Umbilical cord (tissue), 2 donors: ENCODE measurements at places on chromosomes 6 and 20.

DNA sequence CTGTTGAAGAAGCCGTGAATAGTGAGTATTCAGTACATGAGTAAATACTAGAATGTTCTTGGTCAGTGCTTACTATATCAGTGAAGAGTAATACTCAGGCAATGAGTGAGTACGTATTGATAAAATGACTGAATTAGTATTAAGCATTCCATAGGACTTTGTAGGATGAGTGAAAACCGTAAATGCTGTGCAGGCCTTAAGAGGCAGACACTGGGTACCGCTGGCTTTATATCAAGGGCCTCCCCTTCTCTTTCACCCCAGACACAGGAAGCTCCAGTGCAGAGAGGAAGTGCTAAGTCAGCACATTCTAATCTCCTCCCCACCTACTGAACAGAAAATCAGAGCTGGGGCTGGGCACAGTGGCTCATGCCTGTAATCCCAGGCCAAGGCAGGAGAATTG lies 24.2 kb downstream of the POFUT1 start:
- DNase-seq = peak; percentile 86

DNA sequence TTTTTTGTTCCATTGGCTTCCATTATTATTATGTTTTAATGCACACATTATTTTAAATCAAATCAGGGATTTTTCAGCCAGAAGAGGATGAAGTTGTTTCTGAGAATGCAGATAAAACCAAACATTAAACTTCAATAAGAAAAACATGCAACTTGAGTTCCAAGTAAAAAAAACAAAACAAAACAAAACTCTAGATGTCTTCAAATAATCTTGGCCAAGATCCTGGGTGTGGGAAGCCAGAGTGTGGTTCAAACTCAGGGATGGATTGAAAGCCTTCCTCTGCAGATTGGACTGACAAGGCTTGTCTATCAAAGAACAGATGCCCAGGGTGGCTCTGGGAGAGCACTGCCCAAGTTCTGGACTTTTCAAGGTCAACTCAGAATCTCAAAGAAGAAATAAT lies 134.1 kb downstream of the LCA5 start:
- DNase-seq = no peak

DNA sequence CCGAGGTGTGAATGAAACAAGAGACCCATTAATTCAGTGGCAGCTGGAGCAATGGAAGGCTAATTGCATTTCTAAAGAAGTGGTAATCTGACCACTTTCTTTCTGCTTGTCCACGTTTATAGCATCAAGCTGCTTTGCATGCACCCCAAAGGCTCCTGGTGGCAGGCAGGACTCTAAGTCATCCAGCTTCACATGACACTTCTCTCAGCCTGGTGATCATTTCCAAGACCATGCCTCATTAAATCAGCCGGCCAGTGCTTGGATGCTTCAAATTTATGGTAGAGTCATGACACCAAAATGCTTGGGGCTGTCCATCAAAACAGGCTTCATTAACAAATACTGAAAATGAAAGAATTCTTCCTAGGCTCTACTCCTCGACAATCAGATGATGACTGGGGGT lies 614.9 kb downstream of the DOK5 start:
- no peak for DNase-seq

DNA sequence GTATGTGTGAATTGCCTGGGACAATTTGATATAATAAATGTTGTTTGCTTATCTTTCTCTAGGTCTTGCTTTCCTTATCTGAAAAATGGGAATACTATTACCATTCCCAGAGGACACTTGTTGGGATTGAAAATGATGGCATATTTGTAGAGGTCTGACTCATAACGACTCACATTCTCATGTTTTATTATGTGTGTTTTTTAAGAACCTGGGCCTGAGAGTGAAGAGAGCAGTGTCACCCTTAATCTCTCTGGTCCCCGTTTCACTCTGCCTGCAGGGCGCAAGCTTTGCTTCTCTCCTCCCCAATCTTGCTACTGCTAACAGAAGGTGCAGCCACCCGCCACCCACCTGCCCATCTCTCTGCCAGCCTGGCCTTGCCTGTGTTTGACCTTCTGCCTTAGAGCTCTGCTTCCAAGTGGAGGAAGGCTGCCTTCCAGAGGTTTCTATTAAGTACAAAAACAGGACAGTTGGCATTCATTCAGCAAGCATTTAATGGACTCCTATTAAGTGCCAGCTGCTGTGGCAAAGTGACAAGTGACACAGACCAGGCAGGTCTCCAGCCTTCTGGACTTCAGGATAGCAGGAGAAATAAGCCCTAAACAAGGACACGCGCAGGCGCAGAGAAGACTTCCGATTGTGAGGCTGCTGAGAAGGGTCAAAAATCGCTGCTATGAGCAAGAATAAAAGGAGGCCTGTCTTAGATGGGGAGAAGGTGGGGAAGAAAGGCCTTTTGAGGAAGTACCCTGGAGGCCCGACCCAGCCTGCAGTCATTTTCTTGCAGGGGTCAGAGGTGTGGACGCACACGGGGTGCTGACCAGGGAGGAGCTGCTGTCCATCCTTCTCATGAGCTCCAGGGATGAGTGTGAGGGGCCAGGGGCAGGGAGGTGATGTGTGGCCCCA lies 112.5 kb downstream of the JPH2 start:
- peak; percentile 23 for DNase-seq

- no peak for DNase-seq
Observed at GRCh38 chr6:170243791-170244291, 47.0 kb downstream of the DLL1 start.

GRCh38 chr6:13373488-13373886 lies 45.1 kb upstream of the TBC1D7 start:
- no peak for DNase-seq

DNA sequence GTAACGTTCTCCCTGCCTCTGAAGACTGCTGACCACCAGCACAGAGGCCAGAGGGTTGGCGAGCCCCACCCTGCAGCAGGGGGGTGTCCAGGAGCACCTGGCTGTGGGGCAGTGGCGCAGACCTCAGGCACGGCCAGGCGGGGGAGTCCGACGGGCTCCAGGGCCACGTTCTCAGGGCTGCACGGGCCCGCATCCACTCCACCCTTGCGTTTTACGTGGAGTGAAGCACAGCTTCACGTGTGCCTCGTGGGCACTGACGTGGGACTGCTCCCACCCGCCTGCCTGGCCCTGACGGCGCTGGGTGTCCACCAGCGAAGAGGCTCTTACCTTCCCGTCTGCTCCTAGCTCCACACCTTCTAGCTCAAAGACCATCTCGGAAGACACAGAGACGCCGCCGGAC lies 6.9 kb downstream of the RPS21 start:
- DNase-seq = no peak

GRCh38 chr6:158191761-158192160 lies 23.6 kb downstream of the GTF2H5 start:
- DNase-seq = no peak

DNA sequence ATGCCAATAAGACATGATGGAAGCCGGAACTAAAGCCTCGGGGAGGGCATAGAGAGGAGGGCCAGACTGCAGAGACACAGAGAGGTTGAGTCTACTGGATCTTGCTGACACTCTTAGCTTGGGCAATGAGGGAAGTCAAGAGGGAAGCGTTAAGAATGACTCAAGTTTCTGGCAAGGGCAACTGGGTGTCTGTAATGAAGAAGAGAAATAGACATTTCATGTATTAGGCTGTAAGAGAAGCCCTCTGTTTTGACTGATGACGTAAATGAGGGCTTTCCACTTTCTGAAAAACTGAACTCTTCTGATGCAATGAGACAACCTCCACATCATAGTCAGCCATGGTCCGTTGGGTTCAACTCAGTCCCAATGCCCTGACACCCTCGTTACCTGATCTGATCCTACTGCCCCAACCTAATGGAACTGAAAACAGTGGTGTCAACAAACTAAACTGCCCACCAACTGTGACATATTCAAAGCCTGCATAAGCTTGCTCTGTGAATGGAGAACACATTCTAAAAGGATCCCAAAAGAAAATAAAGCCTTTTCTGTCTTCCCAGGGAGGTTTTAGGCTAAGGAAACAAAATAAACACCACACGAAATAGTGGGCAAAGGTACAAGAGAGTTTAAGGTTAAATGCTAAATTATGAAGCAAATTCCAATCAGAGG lies 45.8 kb upstream of the PNRC1 start:
- DNase-seq = peak; percentile 81

DNA sequence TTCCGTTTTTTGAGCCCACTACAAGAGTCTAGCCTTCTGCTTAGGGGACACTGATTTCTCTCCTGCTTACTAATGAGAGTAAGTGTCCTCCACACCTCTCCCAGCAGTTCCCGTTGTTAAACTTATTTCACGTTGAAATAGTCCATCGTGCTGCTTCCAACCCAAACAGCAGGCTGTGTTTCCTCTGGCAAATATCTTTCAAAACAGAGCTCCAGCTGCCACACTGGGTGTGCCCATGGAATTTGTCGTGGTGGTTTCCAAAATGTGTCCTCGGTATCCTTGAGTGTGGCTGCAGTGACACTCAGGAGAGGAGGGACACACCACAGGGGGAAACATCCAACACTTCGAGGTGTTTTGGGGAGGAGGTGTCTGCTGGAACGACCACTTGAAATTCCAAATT lies 176.5 kb upstream of the RALGAPA2 start:
- DNase-seq = no peak

DNA sequence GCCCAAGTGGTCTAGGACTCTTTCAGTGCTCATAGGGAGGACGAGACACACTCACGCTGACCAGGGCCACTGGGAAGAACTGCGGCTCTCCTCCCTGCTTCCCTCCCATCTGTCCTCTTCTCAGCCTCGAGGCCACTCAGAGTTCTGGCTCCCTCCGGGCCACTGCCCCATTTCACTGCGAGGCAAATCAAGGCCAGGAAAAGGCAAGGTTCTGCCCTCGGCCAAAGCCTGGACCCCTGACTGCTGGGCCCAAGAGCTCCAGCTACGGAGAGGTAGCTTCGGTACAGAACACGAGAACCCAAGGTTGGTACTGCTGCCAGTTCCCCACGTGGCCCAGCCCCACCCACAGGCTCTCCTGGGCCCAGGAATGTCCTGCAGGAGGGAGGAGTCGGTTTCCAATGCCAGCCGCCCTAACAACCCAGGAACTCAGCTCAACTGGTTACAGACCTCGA lies 14.7 kb downstream of the PI16 start:
- DNase-seq = no peak

GRCh38 chr6:44131892-44132291 lies 4.5 kb downstream of the TMEM63B start:
- DNase-seq = no peak

GRCh38 chr20:58161192-58161591 lies 67.3 kb downstream of the ANKRD60 start:
- no peak for DNase-seq

DNA sequence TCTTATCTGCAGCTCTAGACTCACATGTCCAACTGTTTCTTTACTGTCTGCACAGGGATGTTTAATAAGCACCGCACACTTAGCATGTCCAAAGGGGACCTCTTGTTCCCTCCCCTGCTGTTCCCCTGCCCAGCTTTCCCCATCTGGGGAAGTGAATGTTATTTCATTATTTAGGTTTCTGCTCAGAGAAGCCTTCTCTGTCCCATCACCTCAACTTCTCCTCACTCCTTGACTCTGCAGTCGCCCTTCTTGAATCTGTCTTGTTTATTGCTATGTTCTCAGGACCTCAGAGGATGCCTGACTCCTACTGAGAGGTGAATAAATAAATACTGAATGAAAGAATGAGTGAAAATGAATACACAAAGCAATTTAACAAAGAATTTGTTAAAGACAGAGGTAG lies 121.0 kb downstream of the SASH1 start:
- no peak for DNase-seq

- no peak for DNase-seq
Observed at GRCh38 chr20:12963416-12963815, 45.4 kb upstream of the SPTLC3 start.

GRCh38 chr20:64104667-64105451 lies 2.5 kb downstream of the NPBWR2 start:
- no peak for DNase-seq

DNA sequence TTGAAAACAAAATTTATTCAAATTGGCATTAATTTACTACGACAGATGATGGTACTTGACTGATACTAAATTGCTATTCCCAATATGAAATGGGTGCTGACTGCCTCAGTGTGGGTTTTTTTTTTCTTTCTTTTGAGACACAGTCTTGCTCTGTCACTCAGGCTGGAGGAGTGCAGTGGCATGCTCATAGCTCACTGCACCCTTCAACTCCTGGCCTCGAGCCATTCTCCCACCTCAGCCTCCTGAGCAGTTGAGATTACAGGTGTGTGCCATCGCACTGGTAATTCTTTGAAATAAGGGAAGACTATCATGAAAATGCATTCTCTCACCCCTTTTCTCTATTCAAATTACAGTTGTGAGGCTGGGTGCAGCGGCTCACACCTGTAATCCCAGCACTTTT lies 22.5 kb downstream of the PDSS2 start:
- no peak for DNase-seq

GRCh38 chr6:35817515-35817914 lies 12.4 kb downstream of the LHFPL5 start:
- no peak for DNase-seq

DNA sequence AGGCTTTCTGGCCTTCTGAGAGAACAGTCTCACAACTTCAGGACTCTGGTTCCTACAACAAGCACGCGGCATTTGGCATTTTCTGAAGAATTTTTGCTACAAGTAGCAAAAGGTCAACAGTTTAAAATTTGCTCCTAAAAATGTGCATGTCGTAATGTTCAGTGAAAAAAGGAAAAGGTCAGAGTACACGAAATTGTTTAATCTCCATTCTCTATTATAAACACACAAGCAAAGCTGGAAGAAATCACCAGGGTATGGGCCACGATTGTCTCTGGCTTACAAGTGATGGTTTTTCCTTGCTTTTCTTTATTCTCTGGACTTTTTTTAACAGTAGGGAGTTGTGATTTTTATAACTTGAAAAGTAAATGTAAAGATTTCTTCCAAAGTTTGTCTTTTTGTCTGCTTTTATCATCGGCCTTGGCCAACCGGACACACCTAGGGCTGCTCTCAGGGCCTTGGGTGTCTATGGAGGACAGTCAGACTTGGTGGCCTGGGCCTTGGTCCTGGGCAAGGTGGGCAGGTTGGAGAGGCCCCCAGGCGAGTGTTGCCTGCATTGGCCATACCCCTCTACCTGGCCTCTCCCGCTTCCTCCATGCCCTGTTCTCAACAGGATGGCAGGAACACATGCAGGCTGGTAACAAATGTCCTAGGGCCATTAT lies 32.4 kb downstream of the PLEKHG1 start:
- DNase-seq = no peak

- DNase-seq = no peak
Observed at GRCh38 chr6:7742223-7742785, 16.4 kb downstream of the BMP6 start.

- DNase-seq = no peak
Observed at GRCh38 chr6:120584111-120584760, 750.0 kb downstream of the TBC1D32 start.

DNA sequence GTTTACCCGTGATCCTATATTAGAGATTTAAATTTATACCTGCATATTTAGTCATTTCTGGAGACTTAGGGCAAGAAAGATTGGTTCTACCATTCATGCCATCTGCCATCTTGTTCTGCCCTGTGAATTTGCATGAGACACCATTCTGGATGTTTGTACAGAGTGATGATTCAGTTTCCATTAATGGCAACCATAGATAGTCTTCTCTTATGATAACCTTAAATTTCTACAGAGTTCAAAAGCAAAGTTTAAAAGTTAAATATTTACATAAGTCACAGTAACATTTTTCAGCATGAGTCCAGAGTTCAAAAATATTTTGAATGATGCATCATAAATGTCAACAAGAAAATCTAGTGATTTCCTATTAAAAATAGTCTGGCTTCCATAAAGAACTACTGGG lies 23.2 kb downstream of the PLCB1 start:
- no peak for DNase-seq

- no peak for DNase-seq
Observed at GRCh38 chr6:39195792-39196385, 33.4 kb downstream of the KCNK5 start.

GRCh38 chr20:52379723-52380336 lies 188.3 kb upstream of the ZFP64 start:
- DNase-seq = no peak

GRCh38 chr6:102333736-102334135 lies 940.2 kb downstream of the GRIK2 start:
- no peak for DNase-seq
